Stimulated activated CD4-positive, alpha-beta T cell treated with anti-CD3 and anti-CD28 coated beads, Interleukin-1b, Interleukin-23, amount 100 ng/mL, for 24 hours (primary cell): ENCODE measurements at places on chromosomes 12 and 14.

- no peak for DNase-seq
Measured at GRCh38 chr12:54306925-54307741, 6.3 kb upstream of the NFE2 start.

DNA sequence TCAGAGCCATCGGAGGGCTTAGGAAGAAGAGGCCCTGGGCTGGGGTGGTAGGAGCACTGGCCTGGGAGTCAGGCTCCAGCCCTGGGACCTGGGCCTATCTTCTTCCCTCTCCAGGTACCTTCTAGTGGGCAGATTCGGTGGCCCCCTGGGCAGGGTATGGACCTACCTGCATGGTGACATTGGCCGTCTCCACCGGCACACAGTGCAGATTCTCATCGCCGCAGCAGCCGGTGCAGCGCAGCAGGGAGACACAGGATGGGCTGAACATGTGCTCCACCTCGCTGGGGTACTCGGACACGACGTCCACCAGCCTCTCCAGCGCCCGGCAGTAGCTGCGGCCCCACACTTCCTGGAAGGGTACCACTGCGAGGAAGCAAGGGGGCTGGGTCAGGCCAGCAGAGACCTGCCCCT lies 6.2 kb downstream of the PGF start:
- no peak for DNase-seq

- no peak for DNase-seq
Measured at GRCh38 chr14:92728759-92729364, 19.6 kb downstream of the LGMN start.

DNA sequence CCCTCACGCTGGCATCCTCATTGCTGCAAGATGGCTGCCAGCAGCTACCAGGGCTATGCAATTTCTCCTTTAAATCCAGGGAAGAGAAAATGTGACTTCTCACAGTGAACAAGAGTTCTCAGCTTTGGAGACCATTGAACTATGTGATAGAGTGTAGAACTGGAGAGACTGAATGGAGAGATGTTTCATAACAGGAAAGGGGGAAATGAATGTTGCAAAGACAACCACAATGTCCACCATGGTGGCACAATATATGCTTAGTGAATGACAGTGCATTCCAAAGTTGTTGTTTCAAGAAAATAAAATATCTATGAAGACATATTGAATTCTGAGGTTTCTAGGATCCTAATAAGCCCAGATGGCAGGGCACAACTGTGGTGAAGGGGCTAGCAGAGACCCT lies 13.2 kb upstream of the COCH start:
- DNase-seq: no peak

DNA sequence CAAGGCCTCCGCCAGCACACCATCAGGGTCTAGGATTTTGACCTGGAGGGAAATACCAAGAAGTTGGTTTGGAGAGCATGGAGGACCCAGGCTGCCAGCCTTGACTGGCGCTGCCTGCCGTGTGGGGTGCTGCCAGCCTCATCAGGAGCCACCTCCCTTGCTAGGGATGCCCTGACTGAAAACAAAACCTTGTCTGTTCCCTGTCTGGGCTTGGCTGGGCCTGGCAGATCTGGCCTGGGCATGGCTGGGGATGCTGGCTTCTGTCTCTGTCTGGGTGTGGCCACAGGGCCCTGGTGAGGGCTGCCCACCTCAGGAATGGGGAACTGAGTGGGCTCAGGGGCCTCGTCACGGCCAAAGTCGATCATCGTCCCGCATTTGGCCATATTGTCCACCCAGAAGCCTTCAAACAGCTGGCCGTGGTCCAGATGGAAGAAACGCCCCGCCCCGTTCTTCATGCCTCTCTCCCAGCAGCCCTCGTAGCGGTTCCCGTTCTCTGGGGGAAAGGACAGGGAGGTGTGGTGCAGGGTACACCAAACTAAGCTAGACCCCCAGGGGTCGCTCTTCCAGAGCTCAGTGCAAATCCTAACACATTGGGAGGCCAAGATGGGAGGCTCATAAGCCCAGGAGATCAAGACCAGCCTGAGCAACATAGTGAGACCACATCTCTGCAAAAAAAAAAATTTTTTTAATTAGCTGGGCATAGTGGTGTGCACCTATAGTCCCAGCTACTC lies 16.5 kb downstream of the MORN3 start:
- no peak for DNase-seq

DNA sequence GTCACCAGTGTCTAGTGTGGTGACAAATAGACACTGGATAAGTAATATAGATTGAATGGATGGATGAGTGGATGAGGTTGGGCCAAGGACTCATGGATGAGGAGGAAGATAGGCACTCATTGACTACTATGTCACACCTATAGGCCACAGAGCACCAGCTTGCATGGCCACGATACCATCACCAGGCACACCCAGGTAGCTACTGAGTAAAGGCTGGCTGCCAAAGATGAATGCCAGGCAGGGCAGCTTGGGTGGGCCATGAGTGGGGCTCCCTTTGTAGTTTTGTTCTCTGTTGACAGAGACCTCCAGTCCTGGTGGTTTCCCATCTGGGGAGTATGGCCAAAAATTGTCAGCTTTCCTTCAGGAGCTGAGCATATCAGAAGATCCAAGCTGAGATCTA lies 11.2 kb upstream of the KRT83 start:
- no peak for DNase-seq

GRCh38 chr12:92295523-92295922 lies 149.9 kb upstream of the BTG1 start:
- DNase-seq: no peak

- no peak for DNase-seq
Measured at GRCh38 chr12:17579205-17580026, 510.6 kb downstream of the RERGL start.

GRCh38 chr12:19659086-19659485 lies 219.8 kb downstream of the AEBP2 start:
- no peak for DNase-seq

GRCh38 chr14:76710056-76711010 lies 50.9 kb upstream of the VASH1 start:
- DNase-seq: no peak

DNA sequence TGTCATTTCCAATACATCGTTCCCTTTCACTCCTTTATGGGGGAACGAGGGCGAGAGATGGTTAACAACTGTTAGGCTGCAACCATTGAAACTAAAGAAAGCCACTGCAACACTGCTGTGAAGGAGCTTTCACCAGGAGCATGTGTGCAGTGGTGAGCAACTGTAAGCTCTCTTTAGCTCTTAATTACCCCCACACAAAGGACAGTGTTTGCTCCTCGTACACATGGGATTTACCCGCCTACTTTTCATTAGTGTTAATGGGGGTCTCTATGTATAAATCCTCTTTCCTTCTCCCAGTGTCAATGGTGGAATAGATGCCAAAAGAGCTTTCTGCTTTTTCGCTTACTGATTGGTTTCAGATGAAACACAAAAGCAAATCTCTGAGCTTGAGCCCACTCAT lies 343.1 kb downstream of the FLRT2 start:
- DNase-seq: no peak

DNA sequence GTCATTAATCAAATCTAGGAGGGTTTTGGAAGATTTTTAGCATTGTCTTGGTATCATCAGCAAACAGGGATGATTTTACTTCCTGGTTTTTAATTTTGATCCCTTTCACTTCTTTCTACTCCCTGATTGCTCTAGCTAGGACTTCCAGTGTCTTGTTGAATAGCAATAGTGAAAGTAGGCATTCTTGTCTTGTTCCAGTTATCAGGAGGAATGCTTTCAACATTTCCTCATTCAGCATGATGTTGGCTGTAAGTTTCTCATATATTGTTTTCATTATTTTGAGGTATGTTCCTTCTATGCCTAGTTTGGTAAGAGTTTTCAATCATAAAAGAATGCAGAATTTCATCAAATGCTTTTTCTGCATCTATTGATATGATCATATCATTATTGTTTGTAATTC lies 244.2 kb upstream of the CLEC14A start:
- DNase-seq: no peak

DNA sequence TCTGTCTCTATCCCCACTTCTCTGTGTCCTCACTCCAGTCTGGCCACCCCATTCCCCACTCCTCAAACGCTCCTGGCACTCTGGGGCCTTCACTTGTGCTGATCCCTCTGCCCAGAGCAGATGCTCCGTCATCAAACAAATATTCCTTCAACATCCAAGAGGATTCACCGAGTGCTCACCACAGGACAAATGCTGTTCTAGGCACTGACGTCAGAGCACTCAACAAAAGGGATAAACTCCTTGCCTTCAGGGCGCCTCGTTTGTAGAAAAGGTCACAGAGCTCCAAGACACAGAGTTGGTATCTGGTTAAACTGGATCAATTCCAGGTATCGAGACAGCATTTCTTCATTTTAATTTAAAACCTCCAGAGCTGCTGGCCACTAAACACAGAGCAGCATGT lies 35.3 kb downstream of the PSMC1 start:
- no peak for DNase-seq

- DNase-seq: no peak
Measured at GRCh38 chr14:102028733-102029132, 58.1 kb downstream of the HSP90AA1 start.

GRCh38 chr12:24360057-24360456 lies 410.6 kb upstream of the SOX5 start:
- no peak for DNase-seq

- no peak for DNase-seq
Measured at GRCh38 chr12:121465921-121466793, 66.2 kb downstream of the RNF34 start.

DNA sequence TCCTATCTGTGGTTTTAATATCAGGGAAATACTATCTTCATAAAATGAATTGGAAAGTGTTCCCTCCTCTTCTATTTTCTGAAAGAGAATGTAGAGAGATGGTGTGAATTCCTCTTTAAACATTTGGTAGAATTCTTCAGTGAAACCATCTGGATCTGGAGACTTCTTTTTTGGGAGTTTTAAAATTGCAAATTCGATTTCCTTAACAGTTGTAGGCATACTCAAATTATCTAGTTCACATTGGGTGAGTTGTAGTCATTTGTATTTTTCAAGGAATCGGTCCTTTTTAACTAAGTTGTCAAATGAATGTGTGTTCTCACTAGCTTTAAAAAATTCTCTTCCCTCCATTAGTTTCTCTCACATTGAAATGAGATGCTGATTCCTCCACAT lies 75.4 kb upstream of the CHST11 start:
- no peak for DNase-seq

DNA sequence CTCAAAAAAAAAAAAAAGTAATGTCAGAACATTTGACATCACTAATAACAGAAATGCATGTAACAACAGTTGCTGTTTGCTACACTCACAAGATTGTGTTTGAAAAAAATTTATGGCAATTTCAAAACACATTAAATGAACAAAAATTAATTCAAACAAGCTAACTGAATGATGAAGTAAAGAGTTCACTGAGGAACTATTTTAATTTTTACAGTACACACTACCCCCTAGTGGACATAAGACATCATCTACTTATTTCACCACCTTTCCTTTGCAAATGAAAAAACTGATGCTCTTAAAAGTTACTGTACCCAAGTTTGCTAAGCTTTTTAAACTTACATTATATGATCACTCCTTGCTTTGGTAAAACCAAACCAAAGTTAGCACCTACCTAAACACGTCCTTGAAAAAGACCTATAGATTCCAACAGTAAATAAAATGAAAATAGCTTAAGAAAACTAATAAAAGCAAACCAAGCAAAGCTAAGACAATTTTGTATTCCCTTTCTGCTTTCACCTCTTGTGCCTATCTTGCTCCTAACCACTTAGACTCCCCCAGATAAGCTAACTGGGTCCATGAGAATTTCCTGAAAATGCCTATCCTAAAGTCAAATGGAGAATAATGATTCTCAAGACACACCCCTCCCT lies 22.2 kb downstream of the UBE2N start:
- DNase-seq: no peak

DNA sequence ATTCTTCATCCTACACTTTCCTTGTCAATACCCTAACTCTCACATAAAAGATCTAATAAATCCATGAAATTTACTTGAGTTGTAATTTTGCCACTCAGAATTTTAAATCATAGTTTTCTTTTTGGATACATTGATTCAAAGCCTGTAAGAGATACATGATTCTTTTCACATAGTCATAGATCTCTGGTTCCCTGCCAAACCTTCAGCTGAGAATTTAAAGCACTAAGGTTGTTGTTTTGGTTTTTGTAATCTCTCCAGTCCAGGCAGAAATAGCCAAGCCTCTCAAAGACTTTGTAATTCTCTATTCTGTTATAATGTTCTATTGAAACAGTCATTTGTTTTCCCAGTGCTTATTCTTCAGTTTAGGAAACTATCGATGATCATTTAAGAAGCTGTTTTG lies 273.9 kb downstream of the TRHDE start:
- no peak for DNase-seq

GRCh38 chr12:110175201-110175600 lies 51.0 kb downstream of the IFT81 start:
- DNase-seq: no peak

GRCh38 chr14:22653012-22653621 lies 9.0 kb upstream of the OR6J1 start:
- peak; percentile 20 for DNase-seq

DNA sequence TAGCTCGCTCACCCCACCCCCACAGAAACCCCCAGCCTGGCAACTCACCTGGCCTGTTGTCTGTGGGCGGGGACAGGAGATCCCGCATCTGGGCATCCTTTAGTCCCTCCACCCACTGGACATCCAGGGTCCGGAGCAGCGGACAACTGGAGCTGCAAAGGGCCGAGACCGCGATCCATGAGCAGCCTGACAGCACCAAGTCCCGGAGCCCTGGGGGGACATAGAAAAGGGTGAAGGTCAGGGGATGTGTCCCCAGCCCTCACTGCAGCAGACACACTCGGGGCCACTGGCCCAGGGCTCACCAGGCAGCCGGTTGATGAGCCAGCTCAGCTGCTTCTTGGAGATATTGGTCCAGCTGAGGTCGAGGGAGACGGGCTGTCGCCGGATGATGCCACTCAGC lies 40.9 kb downstream of the RNF34 start:
- DNase-seq: no peak

- DNase-seq: no peak
Measured at GRCh38 chr14:71116568-71117122, 209.4 kb downstream of the PCNX1 start.

GRCh38 chr14:75823334-75823733 lies 158.5 kb downstream of the TGFB3 start:
- no peak for DNase-seq

GRCh38 chr12:6424008-6424347 lies 20.8 kb upstream of the CD27 start:
- no peak for DNase-seq

DNA sequence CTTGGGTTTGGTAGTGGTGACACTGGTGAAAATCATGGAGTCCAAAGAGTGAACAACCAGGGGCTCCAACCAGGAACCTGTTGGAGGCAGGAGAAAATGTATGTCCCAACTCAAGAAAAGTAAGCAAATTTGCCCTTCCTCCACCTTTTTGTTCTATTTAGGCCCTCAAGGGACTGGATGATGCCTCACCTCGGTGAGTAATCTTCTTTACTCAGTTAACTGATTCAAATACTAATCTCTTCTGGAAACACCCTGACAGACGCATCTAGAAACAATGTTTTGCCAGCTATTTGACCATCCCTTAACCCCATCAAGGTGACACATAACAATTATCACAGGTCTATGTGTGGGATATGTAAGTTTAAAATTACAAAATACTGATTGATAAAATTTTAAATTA lies 272.4 kb upstream of the FOXG1 start:
- no peak for DNase-seq

GRCh38 chr12:113825705-113826104 lies 140.4 kb downstream of the RBM19 start:
- DNase-seq: no peak
